ENCODE measurements at places on chromosomes 6 and 20.

DNA sequence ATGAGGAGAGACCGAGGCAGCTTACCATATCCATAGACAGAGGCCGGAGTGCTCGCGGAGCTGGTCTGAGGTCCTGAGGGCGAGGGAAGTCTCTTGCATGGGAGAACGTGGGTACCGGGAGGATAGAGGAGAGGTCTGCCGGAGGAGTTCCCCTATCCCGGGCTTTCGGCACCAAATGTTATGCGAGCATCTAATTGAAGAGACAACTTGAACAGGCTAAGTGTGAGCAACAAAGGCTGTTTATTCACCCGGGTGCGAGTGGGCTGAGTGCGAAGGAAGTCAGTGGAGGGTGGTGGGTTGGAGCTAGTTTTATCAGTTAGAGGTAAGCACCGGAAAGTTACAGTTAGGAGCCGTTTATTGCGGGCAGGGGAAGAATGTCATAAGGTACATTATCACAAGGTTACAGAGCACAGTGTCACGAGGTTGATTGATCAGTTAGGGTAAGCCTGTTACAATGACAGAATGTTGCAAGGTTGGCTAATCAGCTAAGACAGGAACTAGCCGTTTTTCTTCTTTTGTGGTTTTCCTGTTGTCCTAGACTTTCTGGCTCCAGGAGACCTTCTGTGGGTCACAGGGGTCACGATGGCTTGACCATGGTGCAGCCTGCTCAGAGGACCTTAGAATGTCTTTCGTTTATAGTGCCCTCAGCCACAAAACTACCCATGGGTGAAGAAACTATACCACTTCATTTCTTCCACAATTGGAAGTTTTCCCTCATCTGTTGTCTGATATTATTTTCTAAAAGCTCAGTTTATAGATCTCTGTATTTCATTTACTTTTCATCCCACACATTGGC is 746.0 kb upstream of the ADGRB3 start:
- no peak overlapping the region for H3K4me3 ChIP-seq
- H3K27ac ChIP-seq, result no peak overlapping the region
- H3K36me3 ChIP-seq, result no peaks in the 10 kb centered on the region
- DNase-seq, result no peak
- H3K27me3 ChIP-seq, result no peaks in the 10 kb centered on the region

DNA sequence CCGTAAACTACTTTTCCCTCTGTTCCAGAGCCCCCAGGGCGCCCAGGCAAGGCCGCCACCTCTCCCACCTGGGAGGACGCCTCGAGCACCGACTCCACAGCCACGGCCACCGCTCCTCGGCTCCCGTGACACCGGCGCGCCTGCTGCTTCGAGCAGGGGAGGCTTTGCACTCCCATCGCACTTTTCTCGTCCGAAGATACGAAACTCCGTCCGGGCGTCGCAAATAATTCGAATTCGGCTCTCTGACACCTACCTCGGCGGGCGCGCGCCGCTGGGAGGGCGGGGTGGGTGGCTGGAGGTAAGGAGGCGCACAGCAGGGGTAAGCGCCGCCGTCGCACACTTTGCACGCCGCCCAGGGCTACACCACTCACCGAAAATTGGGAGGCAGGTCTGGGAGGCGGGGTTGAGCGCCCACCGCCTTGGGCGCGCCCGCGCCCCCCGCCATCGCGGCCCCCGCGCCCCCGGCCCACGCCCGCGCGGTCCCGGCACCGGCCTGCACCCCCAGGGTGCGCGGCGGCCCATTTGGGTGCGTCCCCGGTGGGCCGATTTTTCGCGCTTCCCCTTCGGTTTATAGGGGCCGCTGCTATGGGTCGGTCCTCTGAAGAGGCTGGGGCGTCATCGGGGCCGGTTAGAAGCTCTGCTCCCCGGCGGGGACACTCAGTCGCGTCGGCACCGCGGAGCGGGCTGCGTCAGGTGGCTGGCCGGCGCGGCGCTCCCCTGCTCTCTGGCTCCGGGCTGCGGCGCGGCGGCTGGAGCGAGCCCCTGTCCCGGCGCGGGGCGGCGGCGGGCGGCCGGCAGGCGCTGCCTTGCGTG is 36.2 kb downstream of the GNAS start:
- H3K4me3 ChIP-seq, result peak overlapping the region; percentile 85
- no peaks in the 10 kb centered on the region for H3K27me3 ChIP-seq
- peak overlapping the region; percentile 100 for H3K27ac ChIP-seq
- peaks cover 29% of the 10 kb centered on the region for H3K4me1 ChIP-seq
- DNase-seq, result peak; percentile 83
- peaks cover 3% of the 10 kb centered on the region for H3K36me3 ChIP-seq

GRCh38 chr6:125273965-125274364 is 27.8 kb downstream of the HDDC2 start:
- H3K36me3 ChIP-seq, result peaks cover 58% of the 10 kb centered on the region
- H3K27ac ChIP-seq, result no peak overlapping the region
- H3K4me3 ChIP-seq, result no peak overlapping the region
- DNase-seq, result no peak
- no peaks in the 10 kb centered on the region for H3K4me1 ChIP-seq

DNA sequence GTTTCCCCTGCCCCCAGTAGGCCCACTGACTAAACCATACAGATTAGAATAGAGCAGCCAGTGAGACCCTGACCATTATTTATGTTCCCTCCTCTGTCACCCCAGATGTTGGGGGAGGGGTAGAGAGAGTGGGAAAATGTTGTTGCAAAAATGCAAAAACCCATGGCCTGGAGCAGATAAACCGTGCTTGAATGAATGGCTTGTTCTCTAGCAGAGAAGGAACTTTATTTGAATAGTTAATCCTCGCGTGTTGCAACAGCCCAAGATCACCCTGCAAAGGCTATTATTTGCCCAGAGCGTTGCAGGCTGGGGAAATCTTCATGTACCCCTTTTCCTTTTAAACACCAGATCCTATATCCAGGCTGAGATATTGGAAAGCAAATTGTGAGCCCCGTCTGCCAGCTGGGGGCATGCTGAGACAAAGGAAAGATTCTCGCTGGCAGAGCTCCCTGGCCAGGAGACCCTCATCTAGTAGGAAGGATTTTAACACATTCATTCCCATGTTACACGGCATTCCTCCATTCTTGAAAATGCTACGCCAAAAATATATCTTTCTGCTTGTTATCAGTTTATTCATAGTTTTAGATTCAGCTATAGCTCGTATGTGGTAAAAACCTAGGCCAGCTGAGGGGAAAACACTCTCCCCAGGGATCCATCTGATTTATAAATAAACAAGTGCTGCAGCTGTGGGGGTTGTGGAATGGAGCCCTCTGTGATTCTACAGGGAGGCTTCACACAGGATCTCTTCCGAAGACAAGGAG is 53.0 kb downstream of the LINC00237 start:
- H3K27ac ChIP-seq, result no peak overlapping the region
- H3K36me3 ChIP-seq, result no peaks in the 10 kb centered on the region

DNA sequence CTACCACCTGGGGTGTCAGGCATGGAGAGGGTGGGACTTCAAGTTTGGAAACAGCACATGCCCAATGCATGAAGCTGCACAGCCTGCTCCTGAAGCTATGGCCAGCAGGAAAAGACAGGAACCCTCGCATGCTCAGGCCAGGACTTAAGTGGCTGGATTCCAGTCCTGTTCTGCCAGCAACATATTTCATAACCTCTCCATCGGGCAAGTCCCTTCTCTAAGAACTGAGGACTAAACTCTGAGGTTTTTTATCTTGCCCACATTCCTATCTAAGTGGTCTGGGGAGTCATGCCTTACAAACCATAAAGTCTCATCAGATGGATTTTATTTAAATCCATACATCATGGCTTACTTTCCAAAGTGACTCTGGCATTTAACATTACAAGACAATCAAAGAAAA is 27.5 kb upstream of the AGPAT4 start:
- H3K4me3 ChIP-seq, result no peak overlapping the region
- no peak overlapping the region for H3K27ac ChIP-seq
- DNase-seq, result no peak
- H3K4me1 ChIP-seq, result no peaks in the 10 kb centered on the region

GRCh38 chr6:99092461-99092860 is 144.7 kb upstream of the FBXL4 start:
- H3K36me3 ChIP-seq, result no peaks in the 10 kb centered on the region
- no peak overlapping the region for H3K27ac ChIP-seq
- no peaks in the 10 kb centered on the region for H3K4me1 ChIP-seq
- no peak overlapping the region for H3K4me3 ChIP-seq

DNA sequence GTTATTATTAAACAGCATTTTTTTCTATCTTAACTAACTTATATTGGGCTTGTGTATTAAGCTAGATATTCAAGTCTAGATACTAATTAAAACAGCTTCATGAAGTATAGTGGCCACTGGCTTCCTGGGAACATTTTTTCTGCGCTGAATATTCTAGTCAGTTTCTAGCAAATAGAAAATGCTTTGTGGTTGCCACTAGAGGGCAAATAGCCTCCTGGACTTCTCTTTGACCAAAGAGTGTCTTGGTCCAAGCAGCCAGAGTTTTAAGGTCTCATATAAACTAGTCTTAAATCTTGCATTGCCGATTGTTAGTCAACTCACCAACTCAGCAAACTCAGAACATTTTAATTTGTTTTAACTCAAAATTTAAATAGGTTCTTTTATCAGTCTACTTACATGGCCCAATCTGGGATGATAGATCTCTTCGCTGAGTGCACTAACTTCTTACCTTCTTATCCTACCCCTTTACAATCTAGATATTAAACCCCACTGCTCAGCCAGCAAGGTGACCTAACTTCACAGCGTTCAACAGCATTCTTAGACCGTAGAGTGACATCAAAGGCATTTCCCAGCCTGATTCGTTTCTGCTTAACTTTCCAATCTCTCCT is 24.6 kb upstream of the ID4 start:
- no peaks in the 10 kb centered on the region for H3K4me1 ChIP-seq
- H3K4me3 ChIP-seq, result no peak overlapping the region
- no peak overlapping the region for H3K27ac ChIP-seq
- no peaks in the 10 kb centered on the region for H3K36me3 ChIP-seq
- H3K27me3 ChIP-seq, result no peaks in the 10 kb centered on the region

DNA sequence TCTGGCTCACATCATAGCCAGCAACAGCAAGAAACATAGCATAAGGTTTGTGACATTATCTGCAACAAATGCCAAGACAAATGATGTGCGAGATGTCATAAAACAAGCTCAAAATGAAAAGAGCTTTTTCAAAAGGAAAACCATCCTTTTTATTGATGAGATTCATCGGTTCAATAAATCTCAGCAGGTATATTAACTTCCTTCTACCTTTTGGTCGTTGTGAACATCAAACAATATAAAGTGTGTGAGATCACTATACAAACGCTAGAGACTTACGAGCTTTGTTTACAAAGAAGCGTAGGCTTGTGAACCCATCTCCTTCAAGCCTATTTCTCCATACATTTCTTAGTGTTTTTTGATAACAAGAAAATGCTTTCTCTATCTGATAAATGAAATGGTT is 3.5 kb downstream of the WRNIP1 start:
- H3K4me3 ChIP-seq, result peak overlapping the region; percentile 96
- no peak overlapping the region for H3K27ac ChIP-seq
- H3K4me1 ChIP-seq, result peaks cover 50% of the 10 kb centered on the region
- no peaks in the 10 kb centered on the region for H3K27me3 ChIP-seq
- no peak for DNase-seq

GRCh38 chr6:40807484-40807883 is 220.3 kb upstream of the LRFN2 start:
- no peaks in the 10 kb centered on the region for H3K36me3 ChIP-seq
- H3K4me3 ChIP-seq, result no peak overlapping the region
- peaks cover 4% of the 10 kb centered on the region for H3K27me3 ChIP-seq
- DNase-seq, result no peak
- no peak overlapping the region for H3K27ac ChIP-seq
- H3K4me1 ChIP-seq, result no peaks in the 10 kb centered on the region

DNA sequence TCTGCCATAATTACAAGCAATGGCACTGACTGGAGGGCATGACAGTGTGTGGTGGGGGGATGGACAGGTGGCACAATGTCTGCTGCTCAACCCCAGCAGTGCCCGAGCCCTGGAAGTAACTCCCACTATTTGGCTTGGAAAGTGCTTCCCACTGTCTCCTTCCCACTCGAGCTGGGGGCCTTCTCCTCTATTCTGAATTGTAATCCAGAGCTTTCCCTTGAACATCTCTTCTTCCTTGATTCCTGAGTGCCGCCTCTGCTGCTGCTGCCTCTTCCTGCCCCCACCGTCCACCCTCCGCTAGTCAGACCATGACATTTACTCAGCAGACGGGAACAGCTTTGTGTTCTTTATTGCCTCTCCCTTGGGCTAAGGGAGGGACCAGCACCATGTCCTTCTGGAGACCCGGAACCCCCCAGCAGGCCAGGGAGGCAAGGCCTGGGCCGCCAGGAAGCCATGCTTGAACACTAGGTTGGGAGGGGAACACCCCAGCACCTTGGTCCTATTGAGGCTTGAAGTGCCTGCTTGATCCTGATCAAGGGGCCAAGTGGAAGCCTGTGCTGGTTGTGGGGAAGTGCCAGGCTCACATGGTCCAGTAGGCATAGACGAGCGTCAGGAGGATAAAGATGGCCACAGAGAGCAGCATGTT is 17.0 kb downstream of the CCDC167 start:
- no peak overlapping the region for H3K27ac ChIP-seq
- no peaks in the 10 kb centered on the region for H3K4me1 ChIP-seq
- H3K36me3 ChIP-seq, result peaks cover 82% of the 10 kb centered on the region
- H3K4me3 ChIP-seq, result no peak overlapping the region
- no peak for DNase-seq

DNA sequence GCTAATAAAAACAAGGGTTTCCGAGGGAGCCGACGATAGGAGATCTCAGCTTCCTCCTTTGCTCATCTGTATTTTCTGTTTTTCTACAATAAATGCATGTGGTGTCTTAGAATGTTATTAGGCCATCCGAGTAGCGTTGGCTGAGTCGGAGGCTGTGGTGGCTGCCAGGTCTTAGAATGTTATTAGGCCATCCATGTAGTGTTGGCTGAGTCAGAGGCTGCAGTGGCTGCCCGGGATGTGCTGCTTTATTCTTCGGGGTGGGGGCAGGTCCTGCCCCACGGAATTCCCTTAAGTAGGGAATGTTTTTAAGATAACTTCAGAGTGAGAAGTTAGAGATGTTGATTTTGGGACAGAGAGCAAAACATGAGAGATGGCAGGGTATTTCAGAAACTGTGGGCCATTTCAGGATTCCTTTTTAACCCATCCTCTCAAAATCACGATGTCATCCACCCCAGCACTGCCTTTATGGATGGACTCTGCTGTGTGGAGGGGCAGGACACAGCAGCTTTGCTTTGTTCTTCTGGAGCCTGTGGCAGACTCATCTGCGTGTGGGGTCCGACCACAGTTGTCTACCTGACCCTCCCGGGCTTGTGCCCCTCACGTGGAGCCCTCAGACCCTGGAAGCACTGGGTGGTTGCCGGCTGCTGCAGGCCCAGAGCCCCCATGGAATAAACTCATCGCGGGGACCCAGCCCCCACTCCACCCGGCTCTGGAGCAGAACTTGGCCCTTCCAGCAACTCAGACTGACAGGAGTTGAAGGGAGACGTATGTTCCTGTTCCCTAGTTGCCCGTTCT is 20.4 kb downstream of the OSBPL2 start:
- no peaks in the 10 kb centered on the region for H3K4me1 ChIP-seq
- DNase-seq, result no peak
- H3K27me3 ChIP-seq, result no peaks in the 10 kb centered on the region
- no peak overlapping the region for H3K27ac ChIP-seq
- H3K36me3 ChIP-seq, result peaks cover 54% of the 10 kb centered on the region
- H3K4me3 ChIP-seq, result no peak overlapping the region

GRCh38 chr6:38001386-38001785 is 181.9 kb downstream of the ZFAND3 start:
- H3K27me3 ChIP-seq, result no peaks in the 10 kb centered on the region
- no peaks in the 10 kb centered on the region for H3K36me3 ChIP-seq
- H3K4me3 ChIP-seq, result no peak overlapping the region
- no peak for DNase-seq
- no peak overlapping the region for H3K27ac ChIP-seq

- H3K27me3 ChIP-seq, result peaks cover 4% of the 10 kb centered on the region
- H3K4me3 ChIP-seq, result no peak overlapping the region
- no peak for DNase-seq
- H3K27ac ChIP-seq, result no peak overlapping the region
Observed at GRCh38 chr6:110486756-110487155, 10.3 kb upstream of the SLC22A16 start.
